PC-3 (cell line): ENCODE measurements at places on chromosomes 7 and 10.
A peak's percentile ranks its signal among the peaks of the same experiment; 100 is the strongest.

DNA sequence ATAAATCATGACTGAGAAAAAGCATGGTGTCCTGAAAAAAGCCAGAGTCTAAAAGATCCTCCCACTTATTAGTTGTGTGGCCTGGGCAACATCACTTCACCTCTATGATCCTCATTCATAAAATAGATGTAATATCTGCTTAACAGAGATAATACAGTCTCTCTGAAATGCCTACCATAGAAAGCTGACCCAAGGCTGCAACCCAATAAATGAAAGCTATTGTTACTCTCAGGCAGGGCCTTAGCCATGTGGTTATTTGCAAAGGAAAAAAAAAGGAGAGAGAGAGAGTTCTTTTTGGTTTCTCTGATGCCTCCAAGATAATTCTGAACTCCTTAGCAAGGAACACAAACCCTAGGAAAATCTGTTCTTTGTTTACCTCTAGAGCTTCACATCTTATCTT is 7.9 kb downstream of the FAM13C start:
- DNase-seq, result no peak

DNA sequence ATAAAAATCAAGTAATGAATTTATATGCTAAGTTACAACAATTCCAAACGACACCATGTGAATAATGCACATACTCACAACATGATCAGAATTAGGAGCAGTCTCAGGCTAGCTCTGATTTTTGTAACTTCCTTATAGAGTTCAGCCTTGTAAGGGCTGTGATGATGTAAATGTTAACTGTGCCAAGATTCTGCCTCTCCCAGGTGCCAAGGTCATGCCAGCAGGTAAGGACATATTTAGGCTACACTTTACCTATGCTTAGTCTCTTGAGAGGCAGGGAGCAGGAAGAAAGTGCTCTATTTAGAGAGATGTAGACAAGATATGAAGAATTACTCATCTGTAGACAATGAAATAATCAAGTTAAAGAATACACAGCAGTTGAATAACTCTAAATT is 53.6 kb upstream of the AGR3 start:
- DNase-seq, result peak; percentile 60

DNA sequence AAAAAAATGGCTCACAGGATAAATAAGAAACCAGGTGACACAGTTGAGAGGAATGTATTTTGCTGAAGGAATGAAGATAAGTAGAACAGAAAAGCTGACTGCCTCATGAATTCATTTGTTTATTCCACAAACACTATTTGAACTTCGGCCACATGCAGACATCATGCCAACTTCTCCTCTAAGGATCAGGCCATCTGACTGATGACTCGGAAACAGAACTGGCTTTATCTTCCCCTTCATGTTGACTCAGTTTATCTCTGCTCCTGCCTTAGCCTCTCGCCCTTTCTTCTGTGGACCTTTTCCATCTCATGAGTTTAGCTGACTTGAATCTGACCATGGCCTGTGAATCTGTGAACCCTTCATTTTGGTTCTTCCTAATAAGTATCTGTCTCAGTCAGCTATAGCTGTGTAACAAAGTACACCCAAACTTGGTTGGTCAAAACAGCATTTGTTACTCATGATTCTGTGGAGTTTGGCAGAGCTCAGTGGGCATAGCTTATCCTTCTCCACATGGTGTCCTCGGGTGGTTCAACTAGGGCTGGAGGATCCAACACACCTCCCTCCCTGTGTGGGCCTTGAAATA is 44.0 kb upstream of the GRID1 start:
- peak; percentile 57 for DNase-seq

DNA sequence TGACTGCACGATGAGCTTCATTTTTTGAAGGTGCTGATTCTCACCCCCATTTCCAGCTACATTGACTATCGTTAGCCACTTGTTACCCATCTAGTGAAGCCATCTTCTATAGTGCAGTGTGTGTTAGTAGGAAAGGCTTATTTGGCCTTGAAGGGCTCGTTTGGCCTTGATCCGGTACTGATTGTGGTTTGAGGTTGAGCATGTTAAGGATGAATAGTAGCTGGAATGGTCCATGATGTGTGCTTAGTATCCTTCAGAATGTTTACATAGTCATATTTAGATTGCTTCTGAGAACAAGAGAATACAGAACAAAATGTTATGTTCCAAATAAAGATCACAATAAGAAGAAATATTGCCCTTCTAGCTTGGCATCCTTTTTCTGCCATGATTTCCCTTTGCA is 591.5 kb downstream of the AUTS2 start:
- no peak for DNase-seq

GRCh38 chr10:96556003-96556402 is 30.8 kb downstream of the TM9SF3 start:
- DNase-seq, result peak; percentile 28

GRCh38 chr7:47942132-47942531 is 6.1 kb downstream of the PKD1L1 start:
- no peak for DNase-seq

GRCh38 chr7:4707980-4708411 is 25.9 kb downstream of the FOXK1 start:
- no peak for DNase-seq

DNA sequence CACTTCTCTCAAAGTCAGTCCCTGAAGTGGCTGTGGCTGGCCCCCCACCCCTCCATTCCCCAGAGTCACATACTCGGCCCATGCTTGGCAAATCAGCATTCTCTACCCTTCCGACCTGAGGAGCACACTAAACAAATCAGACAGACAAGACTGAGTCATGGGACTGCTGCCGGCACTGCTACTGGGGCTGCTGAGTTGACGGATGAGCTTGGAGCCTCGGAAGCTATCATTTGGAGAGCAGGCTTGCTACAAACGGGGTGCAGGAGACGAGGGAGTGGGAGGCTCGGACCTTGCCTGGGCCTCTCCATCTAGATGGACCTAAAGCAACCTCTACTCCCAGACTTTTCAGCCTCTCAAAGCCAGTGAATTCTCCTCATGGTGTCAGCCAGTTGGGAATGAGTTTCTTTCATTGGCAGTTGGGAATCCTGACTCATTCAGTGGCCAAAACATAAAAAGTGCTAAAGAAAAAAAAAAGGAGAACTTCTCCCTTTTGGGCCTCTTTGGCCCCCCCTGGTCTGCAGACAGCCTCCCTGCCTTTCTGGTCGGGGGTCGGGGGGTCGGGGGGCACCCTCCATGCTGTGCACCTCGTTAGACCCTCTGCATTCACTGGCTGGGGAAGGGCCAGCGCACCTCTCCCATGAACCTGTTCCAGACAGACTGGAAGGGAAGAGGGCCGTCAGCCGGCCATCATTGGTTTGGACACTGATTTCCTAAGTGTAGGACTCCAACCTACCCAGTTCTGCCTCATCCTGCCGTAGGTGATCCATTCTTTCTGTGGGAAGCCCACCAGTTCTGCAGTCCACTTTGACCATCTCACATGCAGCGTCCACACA is 52.3 kb upstream of the COL13A1 start:
- DNase-seq, result no peak

- DNase-seq, result no peak
Observed at GRCh38 chr7:69060516-69060915, 537.8 kb upstream of the AUTS2 start.

DNA sequence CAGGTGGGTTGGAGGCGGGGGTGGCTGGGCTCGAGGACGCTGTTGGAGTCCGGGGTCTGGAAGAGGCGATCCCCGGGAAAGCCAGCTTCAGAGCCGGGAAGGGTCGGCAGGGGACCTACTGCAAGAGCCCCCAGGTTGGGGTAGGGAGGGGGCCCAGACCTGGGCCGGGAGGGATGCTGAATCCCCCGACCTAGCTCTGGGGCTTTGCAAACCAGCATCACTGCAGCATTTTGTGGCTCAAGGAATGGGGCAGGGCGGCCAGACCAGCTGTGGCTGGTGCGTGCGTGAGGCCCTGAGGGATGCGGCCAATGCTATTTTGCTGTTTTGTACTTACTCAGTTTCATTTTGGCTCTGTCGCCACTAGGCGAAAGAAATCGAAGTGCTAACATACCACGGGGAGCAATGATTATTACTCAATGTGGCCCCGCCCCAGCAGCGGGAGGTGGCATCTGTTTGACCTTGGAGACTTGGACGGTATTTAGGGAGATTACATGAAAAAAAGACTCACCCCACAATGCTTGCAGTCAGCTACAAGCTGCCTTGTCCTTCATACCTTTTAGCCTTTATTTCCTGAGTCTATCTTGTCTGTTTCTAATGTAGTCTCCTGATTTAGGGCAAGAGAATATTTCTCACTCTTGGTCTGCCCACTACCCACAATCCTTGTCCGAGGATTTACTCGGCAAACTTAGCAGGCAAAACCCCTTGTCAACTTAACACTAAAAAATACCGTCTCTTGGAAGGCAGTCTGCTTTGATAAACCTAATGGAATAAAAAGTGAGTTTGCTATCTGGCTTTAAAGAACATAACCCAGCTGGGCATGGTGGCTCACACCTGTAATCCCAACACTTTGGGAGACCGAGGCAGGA is 16.2 kb downstream of the HSPB1 start:
- DNase-seq, result peak; percentile 69

- DNase-seq, result peak; percentile 65
Observed at GRCh38 chr7:5428478-5429252, 5.0 kb upstream of the TNRC18 start.

GRCh38 chr10:84175436-84175835 is 1.8 kb downstream of the GPR15LG start:
- no peak for DNase-seq

GRCh38 chr7:52838981-52839411 is 196.4 kb upstream of the POM121L12 start:
- DNase-seq, result peak; percentile 7

DNA sequence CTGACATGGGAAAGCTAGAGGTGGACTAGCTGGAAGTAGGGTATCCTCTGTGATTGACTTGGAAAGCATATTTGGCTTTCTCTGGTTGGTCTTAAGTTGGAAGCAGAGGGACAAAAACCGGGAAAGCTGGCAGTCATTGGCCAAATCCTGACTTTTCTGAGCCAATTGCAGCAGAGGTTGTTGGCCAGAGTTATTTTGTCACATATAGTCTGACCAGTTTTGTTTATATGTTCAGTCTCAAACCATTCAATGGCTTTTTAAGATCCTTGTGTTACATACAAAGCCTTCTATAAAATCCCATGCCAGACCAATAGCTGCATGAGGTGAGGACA is 6.3 kb downstream of the CFAP69 start:
- peak; percentile 32 for DNase-seq

GRCh38 chr10:95253007-95253406 is 37.8 kb downstream of the PDLIM1 start:
- no peak for DNase-seq

DNA sequence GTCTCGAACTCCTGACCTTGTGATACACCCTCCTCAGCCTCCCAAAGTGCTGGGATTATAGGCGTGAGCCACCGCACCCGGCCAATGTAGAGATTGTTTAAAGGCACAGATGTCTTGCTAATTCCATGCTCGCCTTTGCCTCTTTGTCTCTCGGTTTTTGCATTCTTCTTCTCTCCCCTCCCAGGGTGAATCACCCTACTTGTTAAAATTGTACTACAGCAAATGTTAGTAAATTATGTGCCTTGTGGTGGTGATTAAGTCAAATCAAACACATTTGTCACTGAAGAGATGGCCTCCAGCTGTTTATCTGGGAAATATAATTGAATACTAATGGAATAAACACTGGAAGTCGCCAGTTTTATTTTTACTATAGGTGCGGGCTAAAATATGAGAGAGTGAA is 384.4 kb upstream of the AUTS2 start:
- DNase-seq, result no peak

GRCh38 chr10:22308390-22308789 is 7.8 kb upstream of the COMMD3 start:
- DNase-seq, result peak; percentile 94

DNA sequence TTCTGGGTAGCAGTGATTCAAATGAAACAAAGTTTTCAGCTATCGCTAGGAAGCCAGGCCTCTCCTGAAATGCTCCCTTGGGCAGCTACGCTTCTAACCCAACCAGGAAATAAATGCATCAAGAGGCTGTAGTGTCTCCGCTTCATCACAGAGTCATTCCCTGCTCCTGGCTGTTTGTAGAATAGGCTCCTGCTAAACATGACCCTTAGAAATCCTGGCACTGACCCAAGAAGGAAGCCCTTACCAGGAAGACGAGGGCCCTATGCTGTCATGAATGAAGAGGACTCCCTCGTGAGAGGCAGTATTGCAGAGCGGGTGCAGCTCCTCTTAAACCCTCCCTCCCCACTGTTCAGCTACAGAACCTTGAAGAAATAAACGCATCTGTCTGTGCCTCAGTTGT is 48.3 kb downstream of the NOD1 start:
- DNase-seq, result no peak

DNA sequence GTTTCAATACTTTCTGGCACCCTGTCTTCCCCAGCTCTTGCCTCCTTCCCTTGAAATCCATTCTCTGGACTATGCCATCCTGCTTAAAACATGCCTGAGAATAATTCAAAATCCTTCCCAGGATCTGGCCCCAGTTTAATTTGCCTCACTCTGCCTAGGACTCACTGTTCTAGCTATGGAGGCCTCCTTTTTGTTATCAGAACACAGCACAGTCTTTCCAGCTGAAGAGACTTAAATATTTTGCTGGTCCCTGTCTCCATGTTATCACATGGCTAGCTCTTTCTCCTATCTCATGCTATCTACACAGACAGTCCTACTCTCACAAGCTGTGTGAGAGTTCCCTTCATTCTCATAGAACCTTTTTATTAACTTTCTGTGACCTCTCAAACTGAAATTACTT is 194.8 kb downstream of the RNLS start:
- no peak for DNase-seq

- no peak for DNase-seq
Observed at GRCh38 chr7:158735935-158736334, 31.3 kb upstream of the NCAPG2 start.

DNA sequence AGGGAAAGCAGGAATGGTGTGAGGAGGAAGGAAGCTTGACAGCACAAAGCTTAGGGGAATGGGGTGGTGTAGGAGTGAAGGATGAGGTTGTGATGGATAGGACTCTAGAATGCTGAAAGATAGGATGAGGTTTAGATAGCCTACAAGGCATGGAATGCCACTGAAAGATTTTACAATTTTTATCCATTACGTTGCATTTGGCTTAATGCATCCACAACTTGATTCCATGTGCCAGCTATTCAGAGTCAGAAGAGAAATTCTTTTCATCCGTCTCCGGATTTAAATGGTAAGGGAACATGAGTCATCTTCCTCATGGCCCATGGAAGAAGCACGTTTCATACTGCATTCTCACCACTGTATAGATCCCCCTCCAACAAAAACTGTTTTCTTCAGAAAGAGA is 212.4 kb upstream of the BMPER start:
- peak; percentile 62 for DNase-seq

GRCh38 chr7:38942431-38943051 is 33.5 kb upstream of the VPS41 start:
- no peak for DNase-seq

- no peak for DNase-seq
Observed at GRCh38 chr10:123552760-123553554, 113.2 kb upstream of the GPR26 start.

- DNase-seq, result no peak
Observed at GRCh38 chr7:15463801-15464666, 97.8 kb downstream of the AGMO start.

- no peak for DNase-seq
Observed at GRCh38 chr10:61175316-61175715, 231.3 kb upstream of the RHOBTB1 start.

DNA sequence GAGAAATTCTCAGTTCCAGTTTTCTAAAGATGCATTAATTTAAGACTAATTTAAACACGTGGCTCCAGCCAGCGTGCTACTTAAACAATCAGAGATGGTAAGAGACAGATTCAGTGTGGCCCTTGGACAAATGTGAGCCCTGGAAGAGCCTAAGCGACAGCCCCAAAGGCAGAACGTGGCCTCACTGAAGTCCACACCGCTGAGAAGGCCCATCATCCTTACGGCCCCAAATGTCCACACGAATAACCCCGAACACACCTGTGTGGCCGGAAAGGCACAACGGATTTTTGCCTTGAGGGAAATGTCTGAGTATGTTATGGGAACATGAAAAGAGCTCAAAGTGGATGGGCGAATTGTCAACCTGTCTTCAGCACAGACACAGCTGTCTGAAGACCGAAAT is 3.2 kb downstream of the COX19 start:
- no peak for DNase-seq
